ENCODE measurements at places on chromosomes 5 and 9.

DNA sequence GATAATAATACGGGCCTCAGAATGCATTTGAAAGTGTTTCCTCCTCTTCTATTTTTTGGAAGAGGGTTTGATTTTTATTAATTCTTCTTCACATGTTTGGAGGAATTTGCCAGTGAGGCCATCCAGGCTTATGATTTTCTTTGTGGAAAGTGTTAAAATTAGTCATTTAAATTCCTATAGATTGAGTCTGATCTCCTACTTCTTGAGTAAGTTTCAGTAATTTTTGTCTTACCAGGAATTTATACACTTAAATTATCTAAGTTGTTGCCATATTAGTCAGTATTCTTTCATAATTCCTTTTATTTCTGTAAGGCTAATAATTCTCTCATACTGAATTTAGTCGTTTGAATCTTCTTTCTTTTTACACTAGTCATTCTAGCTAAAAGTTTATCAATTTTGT, 25.2 kb upstream of the HAPLN1 start:
- DNase-seq: no peak

DNA sequence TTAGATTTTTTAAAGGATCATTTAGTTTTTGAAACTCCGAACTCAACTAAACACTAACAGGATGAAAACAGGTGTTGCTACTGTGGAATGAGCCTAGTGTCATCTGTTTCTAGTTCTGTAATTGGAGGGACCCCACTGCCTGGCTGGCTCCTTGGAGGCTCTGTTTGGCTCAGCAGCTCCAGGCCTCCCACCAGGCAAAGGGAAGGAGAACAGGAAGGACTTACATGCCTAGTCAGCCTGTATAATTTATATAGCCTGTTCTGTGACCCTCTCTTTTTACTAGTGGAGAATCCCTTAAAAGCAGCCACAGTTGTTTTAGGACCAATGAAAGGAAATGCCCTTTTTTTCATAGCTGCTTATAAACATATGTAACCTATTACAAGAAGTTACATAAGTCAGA, 21.1 kb upstream of the C5orf24 start:
- DNase-seq: no peak

GRCh38 chr5:159708090-159708489, 208.2 kb upstream of the ADRA1B start:
- DNase-seq: no peak

GRCh38 chr5:41364346-41364745, 146.1 kb downstream of the PLCXD3 start:
- no peak for DNase-seq

DNA sequence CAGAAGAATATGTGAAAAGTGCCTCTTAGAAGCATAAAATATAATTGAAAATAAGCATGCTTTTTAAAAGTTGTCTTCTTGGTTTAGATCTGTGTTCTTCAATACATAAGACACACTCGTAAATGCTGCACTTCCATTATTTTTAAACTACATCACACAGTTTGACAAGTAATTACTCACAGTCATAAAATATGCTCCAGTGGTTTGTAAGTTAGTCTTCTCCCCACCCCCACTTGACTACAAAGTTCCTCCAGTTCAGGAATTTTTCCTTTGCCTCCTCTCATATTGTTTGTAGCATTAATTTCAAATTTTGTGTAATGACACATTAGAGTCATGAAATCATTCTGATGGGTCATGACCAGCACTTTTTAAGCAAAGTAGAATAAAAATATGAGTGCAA, 60.3 kb upstream of the PTGER4 start:
- DNase-seq: no peak

DNA sequence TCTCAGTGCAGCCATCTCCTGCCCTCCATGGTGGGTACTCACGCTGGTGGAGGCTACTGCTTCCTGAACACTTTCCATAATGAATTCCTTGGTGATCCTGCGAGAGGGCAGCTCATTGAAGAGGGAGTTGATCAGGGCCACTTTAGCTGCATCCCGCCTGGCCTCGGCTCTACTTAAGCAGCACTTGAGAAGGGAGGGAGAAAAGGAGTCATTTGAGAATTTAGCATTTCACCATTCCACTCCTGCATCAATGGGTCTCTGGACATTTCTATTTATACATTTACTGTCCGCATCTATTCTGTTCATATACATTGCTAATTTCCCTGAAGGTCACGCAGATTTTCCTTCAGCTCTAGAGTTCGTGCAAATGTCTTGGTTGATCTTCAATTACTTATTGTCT, 35.1 kb downstream of the LIX1 start:
- no peak for DNase-seq

DNA sequence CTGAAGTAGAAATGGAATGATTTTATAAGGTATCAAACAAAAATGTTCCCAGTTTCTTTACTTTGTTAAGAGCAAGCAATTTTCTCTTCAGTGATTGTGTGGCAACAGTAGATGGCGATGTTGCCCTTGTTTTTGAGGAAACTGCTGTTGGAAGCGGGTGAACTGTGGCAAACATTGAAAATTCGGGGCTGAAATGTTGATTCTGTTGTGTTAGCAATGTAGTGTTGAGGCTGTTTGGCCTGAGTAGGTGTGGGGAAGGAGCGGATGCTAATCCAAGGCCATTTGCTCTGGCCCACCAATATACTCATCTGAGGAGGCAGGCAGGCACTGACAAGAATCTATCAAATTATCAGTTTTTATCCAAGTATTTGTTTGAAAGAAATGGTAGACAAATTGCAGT, 129.8 kb downstream of the SLC12A2 start:
- no peak for DNase-seq

- no peak for DNase-seq
Observed at GRCh38 chr5:127865273-127865672, 162.1 kb downstream of the CCDC192 start.

DNA sequence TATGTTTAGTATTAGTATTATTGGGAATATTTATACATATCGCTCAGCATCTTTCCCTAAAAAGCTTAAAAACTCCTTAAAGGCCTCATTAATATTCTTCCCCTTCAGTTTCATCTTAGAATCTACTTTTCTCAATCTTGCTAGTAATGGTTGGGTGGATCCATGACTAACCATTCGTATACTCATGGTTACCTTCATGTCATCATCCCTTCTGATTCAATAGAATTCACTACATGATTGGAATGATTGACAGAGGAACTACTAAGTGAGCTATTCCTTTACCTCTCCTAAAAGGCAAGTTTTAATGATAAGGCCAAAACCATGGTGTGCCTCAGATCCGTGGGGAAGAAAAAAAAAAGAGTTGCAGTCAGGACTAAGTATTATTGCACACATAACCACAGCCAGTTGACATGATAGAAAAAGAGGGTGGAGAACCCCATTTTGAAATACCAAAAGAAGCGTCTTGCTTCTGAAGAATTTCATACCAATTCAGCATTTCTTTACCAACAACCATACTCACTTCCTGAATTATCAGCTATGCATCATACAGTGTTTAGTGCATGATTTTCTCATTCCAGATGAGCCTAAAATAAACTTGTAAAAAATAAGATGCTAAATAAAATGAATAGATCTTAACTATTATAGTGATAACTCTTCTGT, 624.6 kb downstream of the PDE4D start:
- DNase-seq: no peak

DNA sequence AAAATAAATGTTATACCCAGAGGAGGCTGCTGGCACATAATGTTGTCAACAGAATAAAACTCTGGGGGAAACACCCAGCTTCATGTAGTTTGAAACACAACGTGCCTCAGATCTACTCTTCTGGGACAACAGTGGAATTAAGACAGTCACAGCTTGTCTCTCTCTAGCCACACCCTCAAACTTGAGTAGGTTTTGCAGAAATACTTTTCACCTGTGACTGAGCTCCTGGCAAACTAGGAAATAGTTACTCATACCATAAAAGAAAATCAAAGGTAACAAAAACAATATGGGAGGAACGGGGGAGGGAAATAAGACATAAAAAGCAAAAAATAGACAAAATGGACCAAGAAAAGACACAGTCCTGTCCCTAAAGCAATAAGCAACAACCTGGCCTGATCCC, 14.4 kb downstream of the ELAVL2 start:
- DNase-seq: no peak

GRCh38 chr5:141701360-141702119, 19.5 kb upstream of the ARAP3 start:
- no peak for DNase-seq

DNA sequence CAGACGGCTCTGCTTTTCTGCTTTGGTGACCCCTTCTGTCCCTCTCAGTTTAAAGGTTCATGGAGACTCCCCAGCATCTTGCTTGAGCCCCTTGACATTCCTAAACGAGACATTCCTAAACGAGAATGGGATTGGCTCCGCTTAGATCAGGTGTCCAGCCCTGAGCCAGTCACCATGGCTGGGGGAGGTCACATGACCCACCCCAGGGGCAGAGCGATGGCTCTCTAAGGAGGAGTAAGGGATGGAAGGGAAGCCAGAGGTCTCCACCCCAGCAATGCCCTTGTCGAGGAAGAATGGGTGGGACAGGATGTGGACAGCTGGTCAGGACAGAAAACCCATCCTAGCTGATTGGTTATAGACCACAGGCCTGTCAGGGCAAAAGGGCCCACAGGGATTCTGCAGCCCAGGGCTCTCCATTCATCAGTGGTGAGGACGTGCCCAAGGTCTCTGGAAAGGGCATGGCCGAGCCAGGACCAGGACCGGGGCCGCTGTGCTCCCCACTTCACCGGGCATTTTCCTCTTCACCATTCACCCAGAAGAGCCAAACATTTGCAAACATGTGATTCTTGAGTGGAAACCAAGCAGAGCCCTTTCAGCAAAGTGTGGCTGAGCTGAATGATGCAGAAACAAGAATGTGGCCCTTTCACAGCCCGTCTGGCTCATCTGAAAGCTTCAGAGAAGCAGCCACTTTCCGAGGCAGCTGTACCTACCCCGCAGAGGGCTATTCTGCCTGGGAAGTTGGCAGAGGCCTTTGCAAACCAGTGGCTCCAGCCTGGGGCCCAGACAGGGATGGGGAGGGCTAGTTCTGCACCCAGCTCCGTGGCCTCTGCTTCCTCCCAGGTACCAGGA, 19.8 kb upstream of the AIF1L start:
- no peak for DNase-seq

DNA sequence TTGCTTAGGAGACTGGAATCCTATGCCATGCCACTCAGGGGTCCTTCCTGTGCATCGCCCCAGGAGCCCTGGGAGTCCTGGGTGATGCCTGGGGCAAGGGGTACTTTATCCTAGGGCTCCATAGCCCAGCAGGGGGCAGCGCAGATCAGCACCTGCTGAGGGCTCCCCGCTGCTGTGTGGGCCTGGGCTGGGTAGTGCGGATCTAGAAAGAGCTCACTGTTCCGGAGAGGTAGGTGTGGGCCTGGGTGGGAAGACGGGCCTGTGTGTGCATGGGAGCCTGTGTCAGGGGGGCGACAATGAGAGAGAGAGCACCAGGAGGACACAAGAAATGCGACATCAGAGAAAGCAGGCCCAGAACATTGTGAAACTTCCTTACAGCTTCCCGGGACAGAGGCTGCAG, 11.4 kb upstream of the DAB2IP start:
- no peak for DNase-seq

- DNase-seq: no peak
Observed at GRCh38 chr5:176485176-176485575, 37.0 kb downstream of the FAF2 start.

GRCh38 chr9:125759764-125760129, 12.6 kb downstream of the PBX3 start:
- no peak for DNase-seq

DNA sequence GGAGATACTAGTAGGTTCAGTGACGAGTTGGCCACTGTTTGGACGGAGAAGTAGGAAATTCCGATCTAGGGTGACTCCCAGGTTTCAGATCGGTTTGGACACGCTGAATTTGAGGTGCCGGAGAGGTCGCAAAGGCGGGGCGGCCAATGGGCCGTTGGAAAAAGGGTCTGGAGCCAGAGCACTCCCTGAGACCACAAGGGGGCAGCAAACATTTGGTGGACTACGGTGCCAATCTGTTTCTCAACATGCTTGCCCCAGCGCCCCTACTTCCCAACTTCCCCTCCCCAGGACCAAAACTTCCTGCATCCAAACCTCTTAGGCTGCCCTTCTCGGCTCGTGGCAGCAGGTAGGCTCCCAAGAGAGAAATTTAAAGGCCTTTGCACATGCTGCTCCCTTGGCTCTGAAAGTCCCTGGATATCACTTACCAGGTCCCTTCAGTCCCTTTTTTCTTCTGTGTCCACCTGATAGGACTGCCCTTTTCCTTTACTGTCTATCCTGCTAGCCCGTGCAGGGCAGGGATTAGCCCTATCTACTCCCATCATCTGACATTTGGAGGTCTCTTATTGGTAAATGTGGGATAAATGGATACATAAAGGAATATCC, 992 bp upstream of the RPP25L start:
- DNase-seq: peak; percentile 91

- no peak for DNase-seq
Observed at GRCh38 chr9:607417-607816, 234.1 kb upstream of the DMRT1 start.

DNA sequence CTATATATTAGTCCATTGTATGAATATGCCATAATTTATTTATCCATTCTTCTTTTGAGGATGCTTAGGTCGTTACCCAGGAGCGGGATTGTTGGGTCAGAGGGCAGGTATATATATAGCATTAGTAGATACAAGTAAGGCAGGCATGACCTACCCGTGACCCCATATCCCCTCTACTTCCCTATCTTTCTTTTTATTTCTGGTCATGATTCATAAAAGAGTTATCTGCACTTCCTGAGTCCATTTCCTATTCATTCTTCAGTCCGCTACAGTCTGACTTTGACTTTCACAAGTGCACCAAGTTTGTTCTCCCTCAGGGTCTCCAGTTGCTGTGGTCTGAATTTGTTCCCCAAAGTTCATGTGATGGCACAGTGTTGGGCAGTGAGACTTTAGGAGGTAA, 6.9 kb downstream of the RHOBTB3 start:
- DNase-seq: no peak

DNA sequence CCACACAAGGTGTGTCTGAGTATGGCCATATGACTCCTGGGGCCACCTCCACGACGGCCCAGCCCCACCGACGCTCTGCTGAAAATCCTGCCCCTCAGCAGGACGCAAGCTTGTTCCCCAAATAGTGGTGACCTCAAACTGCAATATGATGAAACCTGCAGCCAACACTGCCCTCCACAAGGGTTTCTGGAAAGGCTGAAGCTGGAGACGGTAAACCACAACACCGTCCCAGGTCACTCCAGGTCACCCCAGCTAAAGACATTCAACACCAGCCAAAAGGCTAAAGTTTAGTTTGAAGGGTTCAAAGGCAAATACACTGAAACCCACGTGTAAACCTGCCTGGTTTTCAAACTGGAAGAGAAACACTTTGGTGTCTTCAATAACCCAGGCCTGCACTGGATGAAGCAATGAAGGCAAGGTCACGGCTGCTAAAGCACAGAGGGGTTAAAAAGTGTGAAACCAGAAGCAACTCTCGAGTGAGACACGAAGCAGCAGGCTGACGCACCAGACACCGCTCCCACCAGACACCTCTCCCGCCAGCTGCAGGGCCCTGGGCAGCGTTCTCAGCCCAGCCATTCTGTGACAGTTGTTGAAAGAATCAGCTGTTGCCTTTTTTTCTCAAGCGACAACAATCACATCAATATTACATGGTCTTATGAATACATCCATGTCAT, 1.8 kb upstream of the LHX3 start:
- no peak for DNase-seq

- DNase-seq: no peak
Observed at GRCh38 chr9:107587191-107587963, 97.8 kb upstream of the KLF4 start.

GRCh38 chr9:70951749-70952727, 169.4 kb downstream of the TRPM3 start:
- no peak for DNase-seq

GRCh38 chr5:171661143-171661542, 124.5 kb upstream of the SMIM23 start:
- no peak for DNase-seq
